Activated naive CD8-positive, alpha-beta T cell treated with anti-CD3 and anti-CD28 coated beads for 36 hours (primary cell): ENCODE measurements at places on chromosomes 12 and 14. TPM values are rescaled to one million over a fixed set of nuclear protein-coding genes. Genes with fewer than 3 reads are reported as not detected.
A peak's percentile ranks its signal among the peaks of the same experiment; 100 is the strongest.

DNA sequence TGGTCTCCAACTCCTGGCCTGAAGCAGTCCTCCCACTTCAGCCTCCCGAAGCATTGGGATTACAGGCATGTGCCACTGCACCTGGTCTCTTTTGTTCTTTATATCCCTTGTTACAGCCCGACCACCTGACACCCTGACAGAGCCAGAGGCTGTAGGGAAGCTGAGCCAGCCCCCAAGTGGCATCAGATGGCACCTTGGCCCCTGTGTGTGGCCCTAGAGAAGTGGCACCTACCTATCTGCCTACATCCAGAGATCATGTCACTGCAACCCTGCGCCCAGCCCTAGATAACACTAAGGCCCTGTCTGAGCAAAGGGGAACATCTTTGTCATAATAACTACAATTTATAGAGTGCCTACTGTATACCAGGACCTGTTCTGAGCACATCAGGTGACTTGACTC, 235.0 kb downstream of the AACS start:
- no peak overlapping the region for H3K27ac ChIP-seq
- H3K36me3 ChIP-seq, result no peaks in the 10 kb centered on the region
- no peak overlapping the region for H3K4me3 ChIP-seq
- DNase-seq, result no peak

- peak overlapping the region; percentile 92 for H3K27ac ChIP-seq
- H3K4me1 ChIP-seq, result peaks cover 45% of the 10 kb centered on the region
- peak overlapping the region; percentile 85 for H3K4me3 ChIP-seq
- H3K36me3 ChIP-seq, result peaks cover 50% of the 10 kb centered on the region
- DNase-seq, result peak; percentile 78
Observed at GRCh38 chr12:112013601-112014402, 576 bp downstream of the ERP29 start.

- peak; percentile 49 for DNase-seq
- peak overlapping the region; percentile 85 for H3K4me3 ChIP-seq
- no peaks in the 10 kb centered on the region for H3K27me3 ChIP-seq
- H3K36me3 ChIP-seq, result no peaks in the 10 kb centered on the region
- H3K27ac ChIP-seq, result peak overlapping the region; percentile 99
Observed at GRCh38 chr12:6632026-6632983, 3.5 kb downstream of the LPAR5 start.

GRCh38 chr12:78118036-78118435, 287.3 kb downstream of the NAV3 start:
- DNase-seq, result no peak
- H3K36me3 ChIP-seq, result no peaks in the 10 kb centered on the region
- H3K4me3 ChIP-seq, result no peak overlapping the region

DNA sequence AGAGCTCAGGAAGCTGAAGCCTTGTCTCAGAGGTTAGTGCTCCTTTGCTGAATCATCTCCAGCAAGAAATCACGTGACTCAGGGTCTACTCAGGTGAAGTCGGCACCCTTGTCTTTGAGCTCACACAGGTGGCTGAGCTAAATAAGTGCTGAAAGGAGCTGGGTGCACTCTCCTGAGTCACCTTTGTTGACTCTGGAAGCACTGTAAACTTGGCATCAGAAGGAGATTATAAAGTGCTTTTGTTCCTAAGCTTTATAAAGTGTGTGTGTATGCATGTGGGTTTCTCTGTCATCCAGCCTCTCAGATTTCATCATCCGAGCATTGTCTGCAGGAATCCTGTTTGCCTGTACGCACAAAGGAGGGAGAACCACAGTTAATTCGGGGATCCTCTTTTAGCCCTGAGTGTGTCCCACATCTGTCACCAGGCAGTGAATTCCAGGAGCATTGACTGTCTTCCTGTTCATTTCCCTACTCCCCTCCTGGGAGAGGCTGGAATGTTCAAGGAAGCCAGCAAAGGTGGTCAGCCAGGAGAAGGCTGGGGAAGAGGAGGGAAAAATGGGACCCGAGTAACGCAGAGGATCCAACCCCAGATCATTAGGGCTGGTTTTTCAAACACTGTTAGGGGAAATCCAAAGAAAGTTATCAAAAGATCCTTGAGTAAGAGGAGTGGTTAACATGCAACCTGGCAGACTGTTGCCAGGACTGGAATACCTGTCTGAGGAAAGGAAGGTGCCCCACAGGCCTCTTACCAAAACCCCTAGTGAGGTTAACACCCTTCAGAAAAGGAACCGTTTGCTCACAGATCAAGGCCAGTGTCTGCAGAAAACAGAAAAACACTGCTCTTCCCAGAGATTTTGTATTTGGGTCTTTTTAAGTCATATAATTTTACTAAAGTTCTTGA, 157.5 kb upstream of the HIF1A start:
- H3K27ac ChIP-seq, result peak overlapping the region; percentile 91
- DNase-seq, result no peak
- H3K27me3 ChIP-seq, result no peaks in the 10 kb centered on the region
- peak overlapping the region; percentile 7 for H3K4me3 ChIP-seq
- H3K36me3 ChIP-seq, result peaks cover 79% of the 10 kb centered on the region

GRCh38 chr12:66799551-66799950, 120.7 kb upstream of the GRIP1 start:
- no peaks in the 10 kb centered on the region for H3K36me3 ChIP-seq
- no peak overlapping the region for H3K4me3 ChIP-seq
- H3K4me1 ChIP-seq, result peaks cover 13% of the 10 kb centered on the region
- no peaks in the 10 kb centered on the region for H3K27me3 ChIP-seq
- H3K27ac ChIP-seq, result no peak overlapping the region

GRCh38 chr14:37816135-37816534, 220.7 kb downstream of the TTC6 start:
- no peak overlapping the region for H3K4me3 ChIP-seq
- no peak for DNase-seq
- H3K27me3 ChIP-seq, result peaks cover 8% of the 10 kb centered on the region
- H3K36me3 ChIP-seq, result no peaks in the 10 kb centered on the region

DNA sequence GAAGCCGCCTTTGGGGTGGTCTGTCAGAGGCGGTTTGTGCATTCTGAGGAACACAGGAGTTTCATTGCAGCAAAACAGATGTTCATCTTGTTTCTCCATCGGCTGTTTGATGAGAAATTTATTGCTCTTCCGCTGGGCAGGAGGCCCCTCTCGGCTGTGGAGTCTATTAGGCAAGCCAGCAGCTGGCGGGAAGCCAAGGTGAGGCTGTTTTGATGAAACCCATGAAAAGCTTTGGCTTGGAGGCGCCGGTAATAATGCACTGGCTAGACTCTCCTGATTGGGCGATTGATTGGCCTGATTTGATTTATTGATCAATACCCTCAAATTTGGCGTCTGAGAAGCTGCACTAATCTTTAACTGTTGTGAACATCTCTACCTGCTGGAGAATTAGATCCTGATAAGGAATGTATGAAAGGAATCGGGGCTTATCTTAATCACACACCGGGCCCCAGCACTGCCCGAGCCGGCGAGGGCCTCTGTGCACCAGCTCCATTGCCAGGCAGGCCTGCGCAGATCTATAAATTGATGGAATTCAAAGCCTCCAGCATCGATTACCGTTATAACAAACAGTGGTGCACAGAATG, 187.7 kb downstream of the PHETA1 start:
- no peak overlapping the region for H3K4me3 ChIP-seq
- peaks cover 42% of the 10 kb centered on the region for H3K27me3 ChIP-seq
- no peak for DNase-seq
- H3K4me1 ChIP-seq, result peaks cover 5% of the 10 kb centered on the region
- H3K27ac ChIP-seq, result no peak overlapping the region

GRCh38 chr12:110743571-110744093, 941 bp upstream of the PPP1CC start:
- peaks cover 29% of the 10 kb centered on the region for H3K36me3 ChIP-seq
- peaks cover 35% of the 10 kb centered on the region for H3K4me1 ChIP-seq
- peak overlapping the region; percentile 90 for H3K27ac ChIP-seq
- no peaks in the 10 kb centered on the region for H3K27me3 ChIP-seq

The ASCL1 gene
- total RNA-seq, result not detected

DNA sequence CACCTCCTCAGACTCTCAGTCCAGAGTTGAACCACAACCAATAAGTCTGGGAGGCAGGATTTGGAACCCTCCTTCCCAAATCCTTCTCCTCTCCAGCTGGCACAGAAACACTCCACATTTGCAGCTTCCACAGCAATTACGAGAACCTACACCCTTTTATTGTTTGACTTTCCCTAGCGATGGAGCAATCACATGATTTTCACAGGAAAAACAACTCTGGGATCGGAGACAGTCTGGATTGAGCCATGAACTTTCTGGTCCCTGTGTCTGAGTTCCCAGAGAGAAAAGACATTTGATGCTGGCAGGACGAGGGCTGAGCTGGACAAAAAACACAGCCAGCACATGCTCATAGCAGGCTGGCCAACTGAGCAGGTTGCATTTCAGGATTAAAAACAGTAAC, 49.0 kb upstream of the STON2 start:
- DNase-seq, result no peak
- H3K4me1 ChIP-seq, result peaks cover 2% of the 10 kb centered on the region
- no peak overlapping the region for H3K4me3 ChIP-seq
- no peaks in the 10 kb centered on the region for H3K36me3 ChIP-seq
- no peak overlapping the region for H3K27ac ChIP-seq
- peaks cover 24% of the 10 kb centered on the region for H3K27me3 ChIP-seq

The KIF5A gene
- 1.5 TPM for total RNA-seq

The TROAP gene
- total RNA-seq, result 56.6 TPM

The ATG2B gene
- 15.9 TPM for total RNA-seq

- H3K27me3 ChIP-seq, result peaks cover 16% of the 10 kb centered on the region
- no peak overlapping the region for H3K27ac ChIP-seq
- H3K4me1 ChIP-seq, result no peaks in the 10 kb centered on the region
- no peak overlapping the region for H3K4me3 ChIP-seq
Observed at GRCh38 chr12:28026701-28027100, 54.2 kb upstream of the PTHLH start.

DNA sequence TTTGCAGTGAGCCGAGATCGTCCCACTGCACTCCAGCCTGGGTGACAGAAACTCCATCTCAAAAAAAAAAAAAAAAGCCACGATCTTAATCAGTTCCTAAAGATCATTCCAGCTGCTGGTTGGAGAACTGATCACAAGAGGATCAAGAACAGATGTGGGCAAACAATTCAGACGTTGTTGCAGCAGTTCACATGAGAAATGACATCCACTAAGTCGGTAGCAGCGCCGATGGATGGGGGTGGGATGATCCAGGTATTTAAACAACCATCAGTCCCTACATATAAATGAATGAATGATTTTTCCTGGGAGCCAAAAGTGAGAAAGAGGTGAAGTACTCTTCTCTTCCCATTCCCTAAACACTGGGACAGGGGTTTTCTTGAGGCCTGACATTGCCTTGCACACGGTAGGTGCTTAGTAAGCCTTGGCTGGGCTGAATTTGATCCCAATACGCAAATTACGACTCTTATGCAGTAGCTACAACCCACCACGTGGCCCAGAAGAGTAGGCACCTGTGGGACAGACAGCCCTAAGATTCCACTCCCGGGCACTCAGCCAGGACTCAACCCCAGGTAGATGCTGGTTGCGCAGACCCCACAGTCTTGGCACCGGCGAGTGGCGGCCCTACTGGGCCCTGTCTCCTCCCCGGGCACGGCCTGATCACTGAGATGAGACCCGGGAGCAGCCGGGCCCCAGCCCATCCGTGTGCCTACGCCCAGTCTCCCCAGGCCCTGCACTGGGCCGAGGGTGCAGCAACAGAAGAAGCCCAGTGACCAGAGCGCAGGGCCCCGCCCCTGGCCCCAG, 565 bp downstream of the SPRYD3 start:
- peaks cover 4% of the 10 kb centered on the region for H3K36me3 ChIP-seq
- no peaks in the 10 kb centered on the region for H3K27me3 ChIP-seq
- peak overlapping the region; percentile 74 for H3K4me3 ChIP-seq
- H3K4me1 ChIP-seq, result peaks cover 22% of the 10 kb centered on the region

DNA sequence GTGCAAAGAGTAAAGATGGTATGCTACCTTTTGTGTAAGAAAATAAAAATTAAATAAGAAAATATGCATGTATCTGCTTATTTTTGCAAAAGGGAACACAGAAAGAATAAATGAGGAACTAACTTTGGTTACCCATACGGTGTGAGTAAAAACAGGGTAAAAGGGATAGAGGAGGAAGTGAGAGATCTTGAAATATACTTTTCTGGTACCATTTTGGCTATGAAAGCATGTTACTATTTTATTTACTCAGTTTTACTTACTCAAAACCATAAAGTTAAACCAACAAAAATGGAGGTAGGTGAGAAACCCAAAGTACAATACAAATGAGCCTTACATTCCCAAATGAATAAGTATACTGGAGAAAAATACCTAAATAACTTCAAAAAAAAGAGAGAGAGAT, 122.0 kb upstream of the EGLN3 start:
- H3K27me3 ChIP-seq, result peaks cover 1% of the 10 kb centered on the region
- H3K27ac ChIP-seq, result no peak overlapping the region
- no peak for DNase-seq

GRCh38 chr12:96033549-96034389, 1.6 kb downstream of the LTA4H start:
- peaks cover 6% of the 10 kb centered on the region for H3K36me3 ChIP-seq
- peaks cover 23% of the 10 kb centered on the region for H3K4me1 ChIP-seq
- H3K27me3 ChIP-seq, result no peaks in the 10 kb centered on the region
- H3K27ac ChIP-seq, result no peak overlapping the region
- no peak for DNase-seq
- H3K4me3 ChIP-seq, result no peak overlapping the region

The TMEM63C gene
- 0.89 TPM for total RNA-seq
